ENCODE measurements at places on chromosomes 7 and 10. TPM values are rescaled to one million over a fixed set of nuclear protein-coding genes. Genes with fewer than 3 reads are reported as not detected.

DNA sequence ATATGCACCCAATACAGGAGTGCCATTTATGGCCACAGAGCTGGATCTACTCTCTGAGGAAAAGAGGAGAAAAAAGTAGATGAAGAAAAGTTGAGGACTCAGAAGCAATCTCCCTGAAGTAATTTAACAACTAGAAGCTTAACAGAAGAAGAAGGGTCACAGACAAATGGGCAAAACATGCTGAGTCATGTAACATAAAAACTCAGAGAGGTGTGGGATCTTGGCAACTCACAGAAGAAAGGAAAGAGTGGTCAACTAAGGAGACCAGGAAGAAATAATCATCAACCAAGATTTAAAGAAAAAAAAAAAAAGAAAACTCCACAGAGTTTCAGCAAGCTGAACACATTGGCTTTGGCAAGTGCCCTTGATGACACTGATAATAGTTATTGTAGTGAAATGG lies 51.8 kb upstream of the BET1 start:
- DNase-seq: no peak

DNA sequence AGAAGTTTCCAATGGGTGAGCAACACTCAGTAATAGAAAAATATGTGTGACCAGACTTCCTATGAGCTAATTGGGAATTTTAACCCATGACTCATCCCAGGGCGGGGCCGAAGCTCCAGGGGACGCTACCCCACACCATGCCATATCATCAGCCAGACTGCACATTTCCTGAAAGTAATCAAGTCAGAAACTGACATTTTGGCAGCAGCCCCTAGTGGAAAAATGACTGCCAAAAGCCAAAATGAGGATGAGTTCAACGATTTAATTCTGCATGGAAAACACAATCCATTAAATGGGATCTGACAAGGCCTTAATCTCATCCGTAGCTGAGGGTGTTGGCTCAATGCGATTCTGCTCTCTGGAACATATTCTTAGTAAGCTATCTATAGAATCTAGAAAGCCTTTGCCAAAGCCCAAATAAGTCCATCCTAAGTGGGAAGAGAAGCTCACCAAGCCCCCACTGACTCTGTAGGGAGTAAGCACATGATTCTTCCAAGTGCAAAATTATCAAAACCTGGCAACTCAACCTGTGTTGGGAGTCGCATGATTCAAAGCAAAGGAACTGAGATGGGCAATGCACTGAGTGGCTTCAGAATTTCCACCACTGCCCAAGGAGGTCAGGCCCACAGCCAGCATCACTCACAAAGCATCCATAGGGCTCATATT lies 93.1 kb upstream of the PDE1C start:
- no peak for DNase-seq

DNA sequence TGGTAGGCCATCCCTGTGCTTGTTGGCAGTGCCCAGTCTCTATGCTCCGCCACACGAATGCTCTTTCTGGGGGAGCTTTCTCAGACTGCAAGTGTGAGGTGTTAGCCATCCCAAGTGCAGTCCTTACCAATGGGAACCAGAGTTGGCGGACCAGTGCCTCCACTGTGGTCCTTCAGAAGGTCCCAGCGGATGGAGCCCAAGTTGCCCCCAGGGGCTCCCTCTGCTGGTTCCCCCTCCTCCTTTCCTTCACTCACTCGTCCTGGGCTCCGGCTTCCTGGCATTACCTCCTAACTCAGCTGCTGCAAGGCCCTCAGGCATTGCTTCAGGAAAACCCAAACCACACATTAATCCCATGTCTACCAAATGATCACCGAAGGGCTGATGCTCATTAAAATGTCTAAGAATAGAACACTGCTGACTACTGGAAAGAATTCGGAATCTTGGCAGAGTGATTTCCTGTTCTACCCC lies 139.8 kb downstream of the CUBN start:
- DNase-seq: no peak

DNA sequence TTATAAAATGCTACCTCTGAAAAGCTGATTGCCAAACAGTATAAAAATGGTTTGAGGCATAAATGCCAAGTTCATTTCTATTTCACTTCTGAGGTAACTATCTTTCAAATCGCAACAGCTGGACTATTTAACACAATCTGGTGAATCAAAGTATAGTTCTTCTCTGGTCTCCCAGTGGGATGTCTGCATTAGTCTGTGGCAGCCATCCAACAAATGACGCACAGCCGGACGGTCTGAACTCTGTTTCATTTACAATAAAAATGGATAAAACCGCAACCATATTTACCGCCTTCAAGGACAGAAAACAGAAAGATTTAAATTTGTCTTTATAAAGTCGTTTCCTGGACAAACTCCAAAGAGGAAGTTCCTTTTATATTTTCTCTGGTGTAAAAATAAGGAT lies 41.9 kb downstream of the ENO4 start:
- peak; percentile 45 for DNase-seq

- no peak for DNase-seq
Measured at GRCh38 chr10:107430446-107430845, 265.9 kb upstream of the SORCS1 start.

DNA sequence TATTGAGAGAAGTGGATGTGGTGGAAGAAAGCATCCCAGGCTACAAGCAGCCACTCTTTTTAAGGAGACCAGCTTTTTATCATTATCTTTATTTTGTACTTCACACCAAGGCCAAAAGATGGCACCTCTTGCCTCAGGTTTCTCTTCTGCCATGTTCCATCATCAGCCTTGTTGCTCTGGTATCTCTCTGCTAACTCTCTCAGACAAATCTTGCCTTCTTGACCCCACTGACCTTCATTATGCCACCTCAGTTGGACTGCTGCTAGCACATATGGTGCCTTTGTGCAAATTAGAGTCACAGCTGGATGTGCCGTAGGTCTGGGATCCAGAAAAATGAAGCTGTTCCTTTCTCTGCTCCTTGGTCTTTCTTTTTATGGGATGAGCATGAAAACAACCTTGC lies 47.1 kb upstream of the DYNC1I1 start:
- no peak for DNase-seq

DNA sequence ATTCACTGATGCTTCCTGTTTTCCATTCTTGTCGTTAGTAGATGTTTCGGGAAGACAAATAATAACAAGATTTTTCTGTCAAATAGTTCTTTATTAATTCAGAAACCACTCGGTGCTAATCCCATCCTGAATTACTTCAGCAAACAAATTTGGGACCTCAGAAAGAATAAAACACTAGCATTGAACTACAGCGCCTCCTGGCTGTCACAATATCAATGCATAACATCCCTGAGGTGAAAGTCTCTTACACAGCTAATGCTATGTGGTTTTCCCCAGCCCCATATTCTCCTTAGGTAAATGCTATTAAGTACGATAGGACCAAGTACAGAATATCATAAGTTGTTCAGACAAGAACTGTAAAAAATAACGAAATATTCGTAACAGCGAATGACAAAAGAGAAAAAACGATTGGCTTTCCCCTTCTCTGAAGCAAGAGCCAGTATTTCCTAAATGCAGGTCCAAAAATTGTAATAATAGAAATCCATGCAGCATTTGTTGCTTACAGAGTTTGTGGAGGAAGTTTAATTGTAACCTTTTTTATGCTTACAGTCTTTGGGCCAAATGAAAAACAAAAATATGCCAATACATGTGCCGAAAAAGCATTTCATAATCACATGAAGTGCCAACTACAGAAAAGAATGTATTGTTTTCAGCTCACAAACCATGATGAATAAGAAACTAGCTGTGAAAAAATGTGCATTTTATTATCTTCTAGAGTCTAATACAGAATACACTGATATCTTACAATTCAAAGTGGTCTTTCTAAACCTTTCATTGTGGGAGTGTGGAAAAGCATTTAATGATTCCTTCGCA lies 47.3 kb downstream of the MYPN start:
- peak; percentile 62 for DNase-seq

- DNase-seq: no peak
Measured at GRCh38 chr7:135664046-135664589, 1.8 kb downstream of the STMP1 start.

GRCh38 chr10:10911471-10911921 lies 106.2 kb upstream of the CELF2 start:
- DNase-seq: peak; percentile 24

DNA sequence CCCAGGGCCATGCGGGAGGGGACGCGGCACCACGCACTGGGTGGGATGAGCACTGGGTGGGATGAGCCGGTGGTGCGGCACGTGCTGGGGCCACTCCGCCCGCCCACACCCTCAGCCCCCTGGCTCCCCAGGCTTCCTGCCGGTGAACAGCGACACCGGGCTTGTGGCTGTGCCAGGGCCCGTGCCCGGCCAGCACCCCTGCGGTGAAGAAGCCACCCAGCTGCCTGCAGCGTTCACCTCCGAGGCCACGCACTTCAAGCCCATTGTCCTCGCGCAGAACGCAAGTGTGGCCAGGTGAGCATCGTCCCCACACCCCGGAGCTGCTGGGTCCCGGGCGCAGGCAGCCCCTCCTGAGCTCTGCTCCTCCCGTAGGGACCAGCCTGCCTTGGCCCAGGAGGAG lies 31.8 kb upstream of the UTF1 start:
- no peak for DNase-seq

GRCh38 chr10:94092848-94093247 lies 99.1 kb downstream of the PLCE1 start:
- DNase-seq: no peak

DNA sequence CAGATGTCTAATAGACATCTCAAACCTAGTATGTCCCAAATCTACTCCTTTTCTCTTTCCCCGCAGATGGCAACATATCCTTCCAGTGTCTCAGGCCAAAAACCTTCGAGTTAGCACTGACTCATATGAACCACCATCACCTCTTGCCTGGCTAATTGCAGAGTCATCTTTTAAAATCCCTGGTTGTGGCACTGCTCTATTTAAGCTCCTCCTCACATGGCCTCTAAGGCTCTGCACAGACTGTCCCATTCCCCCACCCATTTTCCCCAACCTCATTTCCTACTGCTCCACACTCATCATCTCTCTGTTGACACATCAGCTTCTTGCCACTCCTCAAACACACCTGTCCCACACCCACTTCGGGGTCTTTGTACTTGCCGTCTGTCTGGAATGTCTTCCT lies 16.8 kb upstream of the HBP1 start:
- DNase-seq: no peak

TECTB gene
- total RNA-seq: not detected

REEP3 gene
- 47.1 TPM for total RNA-seq

CPA4 gene
- not detected for total RNA-seq

ECHS1 gene
- 64.2 TPM for total RNA-seq

CAMK2B gene
- total RNA-seq: 55.1 TPM

NUTM2B gene
- total RNA-seq: 0.42 TPM

FAM149B1 gene
- 31.3 TPM for total RNA-seq

Measured in glutamatergic neuron (in vitro differentiated cells).